Hair follicle dermal papilla cell (primary cell): ENCODE measurements at places on chromosomes 6 and 20. TPM values are rescaled to one million over a fixed set of nuclear protein-coding genes. Genes with fewer than 3 reads are reported as not detected.

Gene CTCFL
- total RNA-seq: not detected in 2 replicates

Gene SLC22A16
- total RNA-seq: 0.12 TPM in 1 of 2 replicates, not detected in the other

Gene ABHD16B
- total RNA-seq: not detected in 2 replicates

Gene C6orf163
- total RNA-seq: 1.3 and 3.4 TPM in 2 replicates

Gene CRISP3
- total RNA-seq: not detected in 2 replicates

Gene DZANK1
- 0.85 and 1.1 TPM in 2 replicates for total RNA-seq

Gene LRFN2
- total RNA-seq: not detected in 2 replicates

Gene CALHM4
- not detected in 2 replicates for total RNA-seq

Gene COL9A3
- 0.24 TPM in 1 of 2 replicates, not detected in the other for total RNA-seq

Gene TASP1
- total RNA-seq: 9.4 and 11.5 TPM in 2 replicates

Gene CABLES2
- 2.1 and 2.3 TPM in 2 replicates for total RNA-seq

Gene PNLDC1
- 0.81 and 1.2 TPM in 2 replicates for total RNA-seq

Gene TMEM242
- total RNA-seq: 4.4 and 5.2 TPM in 2 replicates

Gene PKIB
- total RNA-seq: 0.12 and 0.16 TPM in 2 replicates

Gene RFX6
- total RNA-seq: not detected in 2 replicates

Gene PNPLA1
- not detected in 2 replicates for total RNA-seq

Gene EPB41L1
- 18.5 TPM in 2 replicates for total RNA-seq

Gene SLC22A2
- total RNA-seq: not detected in 2 replicates

Gene ESR1
- total RNA-seq: 4.0 and 4.1 TPM in 2 replicates

Gene PSORS1C1
- 1.6 and 2.7 TPM in 2 replicates for total RNA-seq

Gene BMP6
- 1.8 and 2.9 TPM in 2 replicates for total RNA-seq

Gene AK9
- 3.3 and 3.9 TPM in 2 replicates for total RNA-seq

Gene HLA-DQA1
- not detected in 2 replicates for total RNA-seq

Gene FERMT1
- total RNA-seq: 3.8 and 3.9 TPM in 2 replicates

Gene CRISP2
- total RNA-seq: not detected in 2 replicates

Gene SLC17A3
- total RNA-seq: not detected in 2 replicates

Gene OR12D2
- total RNA-seq: not detected in 2 replicates

Gene GJA1
- 654 and 667 TPM in 2 replicates for total RNA-seq

Gene EYA4
- 0.49 and 3.4 TPM in 2 replicates for total RNA-seq

Gene CFAP61
- total RNA-seq: 0.12 TPM in 1 of 2 replicates, not detected in the other

Gene SLC17A2
- not detected in 2 replicates for total RNA-seq

Gene PREP
- 19.6 and 21.6 TPM in 2 replicates for total RNA-seq
